Activated CD4-positive, alpha-beta T cell treated with anti-CD3 and anti-CD28 coated beads for 48 hours (primary cell): ENCODE measurements at places on chromosomes 4 and X.

- no peak for DNase-seq
These were observed 209.4 kb upstream of the UGT8 start for GRCh38 chr4:114389070-114389685.

- DNase-seq = no peak
These were observed 38.7 kb downstream of the COL25A1 start for GRCh38 chr4:109263721-109264120.

DNA sequence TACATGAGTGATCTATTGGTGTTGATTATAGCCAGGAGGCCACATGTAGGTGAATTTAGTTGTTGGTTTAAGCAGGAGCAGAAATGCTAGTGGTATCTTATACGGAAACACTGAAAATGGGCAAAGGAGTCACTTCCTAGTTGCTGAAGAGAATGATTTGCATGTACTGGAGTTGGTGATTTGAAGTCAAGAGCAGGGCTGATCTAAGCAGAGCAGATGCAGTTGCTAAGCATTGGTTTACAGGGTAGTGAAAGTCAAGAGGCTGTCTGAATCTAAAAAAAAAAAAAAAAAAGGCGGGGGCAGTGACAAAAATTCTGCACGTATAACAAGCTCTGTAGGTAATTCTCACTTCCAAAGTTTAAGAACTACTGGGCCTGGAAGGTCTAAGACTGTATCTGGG lies 90.4 kb upstream of the HPRT1 start:
- DNase-seq = no peak

- DNase-seq = no peak
These were observed 8.7 kb upstream of the TIMP1 start for GRCh38 chrX:47573341-47574075.

DNA sequence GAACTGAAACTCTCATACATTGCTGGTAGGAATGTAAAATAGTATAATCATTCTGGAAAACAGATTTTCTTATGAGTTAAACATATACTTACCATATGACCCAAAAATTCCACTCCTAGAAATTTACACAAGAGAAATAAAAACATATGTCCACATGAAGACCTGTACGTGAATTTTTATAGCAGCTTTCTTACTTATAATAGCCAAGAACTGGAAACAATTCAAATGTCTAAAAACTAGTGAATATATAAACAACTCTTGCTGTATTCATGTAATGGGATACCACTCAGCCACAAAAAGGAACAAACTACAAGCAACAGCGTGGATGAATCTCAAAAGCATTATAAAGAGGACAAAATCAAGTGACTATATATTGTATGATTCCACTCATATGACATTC lies 27.5 kb downstream of the TMEM156 start:
- no peak for DNase-seq

DNA sequence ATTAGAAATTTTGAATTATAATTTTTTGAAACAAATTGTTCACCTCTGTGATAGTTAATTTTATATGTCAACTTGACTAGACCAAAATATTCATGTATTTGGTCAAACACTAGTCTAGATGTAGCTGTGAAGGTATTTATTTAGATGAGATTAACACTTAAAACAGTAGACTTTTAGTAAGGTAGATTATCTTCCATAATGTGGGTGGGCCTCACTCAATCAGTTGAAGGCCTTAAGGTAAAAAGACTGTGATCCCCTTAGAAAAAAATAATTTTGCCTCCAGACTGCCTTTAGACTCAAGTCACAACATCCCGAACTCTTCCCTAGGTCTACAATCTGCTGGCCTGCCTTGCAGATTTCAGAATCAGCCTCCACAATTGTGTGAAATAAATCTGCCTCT lies 177.3 kb upstream of the PABPC5 start:
- DNase-seq = no peak

GRCh38 chr4:139651282-139652194 lies 14.1 kb upstream of the MGST2 start:
- peak; percentile 77 for DNase-seq

DNA sequence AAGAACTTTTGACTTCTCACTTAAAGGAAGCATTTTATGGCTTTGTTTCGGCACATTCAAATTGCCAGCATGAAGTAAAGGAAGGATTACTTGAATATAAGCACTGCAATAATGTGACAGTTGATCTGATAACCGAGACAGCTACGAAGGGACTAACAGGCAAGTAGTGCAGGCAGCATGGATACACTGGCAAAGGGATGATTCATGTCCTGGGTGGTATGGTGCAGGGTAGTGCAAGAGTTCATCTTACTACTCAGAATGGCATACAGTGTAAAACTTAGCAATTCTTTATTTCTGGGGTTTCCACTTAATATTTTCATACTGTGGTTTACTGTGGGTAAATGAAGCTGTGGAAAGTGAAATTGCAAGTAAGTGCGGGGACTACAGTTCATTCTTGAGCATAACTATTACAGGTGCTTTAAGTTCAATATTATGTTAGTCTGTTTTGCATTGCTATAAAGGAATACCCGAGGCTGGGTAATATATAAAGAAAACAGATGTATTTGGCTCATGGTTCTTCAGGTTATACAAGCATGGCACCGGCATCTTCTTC lies 611.8 kb downstream of the SPOCK3 start:
- no peak for DNase-seq

GRCh38 chr4:56026596-56026995 lies 77.9 kb downstream of the CEP135 start:
- no peak for DNase-seq
